ENCODE measurements at places on chromosomes 12 and 14. TPM values are rescaled to one million over a fixed set of nuclear protein-coding genes. Genes with fewer than 3 reads are reported as not detected.

TMEM132C gene
- 5.3 TPM for total RNA-seq

TMEM263 gene
- total RNA-seq = 59.7 TPM

GRCh38 chr12:94677778-94678177 is 27.4 kb upstream of the TMCC3 start:
- DNase-seq = no peak

GRCh38 chr12:750366-751191 is 1.8 kb upstream of the WNK1 start:
- no peak for DNase-seq

DNA sequence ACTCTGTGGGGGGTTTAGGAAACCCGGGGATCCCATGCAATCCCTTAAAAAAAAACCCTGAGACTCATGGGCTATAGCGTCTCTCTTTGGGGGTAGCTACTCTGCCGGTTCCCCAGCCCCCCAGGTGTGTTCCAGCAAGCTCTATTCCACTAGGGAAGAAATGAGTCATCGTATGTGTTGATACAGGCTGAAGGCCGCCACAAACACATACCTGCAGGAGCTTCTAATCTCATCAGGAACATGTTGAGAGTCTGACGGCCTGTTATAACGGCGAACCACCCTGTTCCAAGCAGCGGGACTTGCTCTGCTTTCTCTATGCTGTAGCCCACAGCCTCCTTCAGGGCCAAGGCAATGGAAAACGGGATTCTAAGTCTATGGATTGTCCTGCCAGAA is 977 bp upstream of the KRT5 start:
- peak; percentile 54 for DNase-seq

DNA sequence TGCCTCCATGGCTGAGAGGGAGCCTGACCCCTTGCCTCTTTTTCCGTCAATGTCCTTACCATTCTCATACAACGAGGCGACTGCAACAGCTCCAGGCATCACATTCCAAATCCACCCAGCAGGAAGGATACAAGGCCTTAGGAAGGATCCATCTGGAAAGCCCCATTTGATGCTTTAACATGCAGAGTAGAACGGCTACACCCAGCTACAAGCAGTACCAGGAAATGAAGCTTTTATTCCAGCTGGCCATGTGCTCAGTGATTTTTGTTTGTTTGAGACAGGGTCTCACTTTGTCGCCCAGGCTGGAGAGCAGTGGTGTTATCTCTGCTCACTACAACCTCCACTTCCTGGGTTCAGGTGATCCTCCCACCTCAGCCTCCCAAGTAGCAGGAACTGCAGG is 124.8 kb downstream of the TMEM132D start:
- no peak for DNase-seq

All from right atrium auricular region (tissue), 2 donors.